ENCODE measurements at places on chromosomes 12 and 14.

- DNase-seq: no peak
Observed at GRCh38 chr14:57326253-57326652, 57.5 kb downstream of the AP5M1 start.

DNA sequence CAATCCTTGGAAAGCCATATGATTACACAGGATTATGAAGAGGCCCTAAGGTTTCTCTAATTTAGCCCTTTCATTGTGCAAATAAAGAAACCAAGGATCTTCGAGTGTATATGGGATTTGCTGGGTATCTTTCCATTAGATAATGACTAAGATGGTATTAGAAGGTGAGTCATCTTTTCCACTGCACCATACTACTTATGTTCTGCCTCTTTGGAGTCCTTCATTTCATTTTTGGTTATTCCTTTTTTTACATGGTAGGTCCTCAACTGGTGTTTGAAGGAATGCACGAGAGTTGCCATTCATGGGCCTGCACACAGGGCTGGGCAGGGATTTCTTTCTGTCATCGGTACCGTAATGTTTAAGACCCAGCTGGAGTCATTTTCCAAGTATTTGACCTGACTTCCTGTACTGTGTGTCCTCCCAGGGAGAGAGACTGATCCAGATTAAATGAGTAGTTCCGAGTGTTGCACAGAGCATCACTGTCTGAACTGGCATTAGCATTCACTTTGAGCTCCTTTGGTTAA lies 85.7 kb downstream of the BORCS5 start:
- DNase-seq: peak; percentile 55

DNA sequence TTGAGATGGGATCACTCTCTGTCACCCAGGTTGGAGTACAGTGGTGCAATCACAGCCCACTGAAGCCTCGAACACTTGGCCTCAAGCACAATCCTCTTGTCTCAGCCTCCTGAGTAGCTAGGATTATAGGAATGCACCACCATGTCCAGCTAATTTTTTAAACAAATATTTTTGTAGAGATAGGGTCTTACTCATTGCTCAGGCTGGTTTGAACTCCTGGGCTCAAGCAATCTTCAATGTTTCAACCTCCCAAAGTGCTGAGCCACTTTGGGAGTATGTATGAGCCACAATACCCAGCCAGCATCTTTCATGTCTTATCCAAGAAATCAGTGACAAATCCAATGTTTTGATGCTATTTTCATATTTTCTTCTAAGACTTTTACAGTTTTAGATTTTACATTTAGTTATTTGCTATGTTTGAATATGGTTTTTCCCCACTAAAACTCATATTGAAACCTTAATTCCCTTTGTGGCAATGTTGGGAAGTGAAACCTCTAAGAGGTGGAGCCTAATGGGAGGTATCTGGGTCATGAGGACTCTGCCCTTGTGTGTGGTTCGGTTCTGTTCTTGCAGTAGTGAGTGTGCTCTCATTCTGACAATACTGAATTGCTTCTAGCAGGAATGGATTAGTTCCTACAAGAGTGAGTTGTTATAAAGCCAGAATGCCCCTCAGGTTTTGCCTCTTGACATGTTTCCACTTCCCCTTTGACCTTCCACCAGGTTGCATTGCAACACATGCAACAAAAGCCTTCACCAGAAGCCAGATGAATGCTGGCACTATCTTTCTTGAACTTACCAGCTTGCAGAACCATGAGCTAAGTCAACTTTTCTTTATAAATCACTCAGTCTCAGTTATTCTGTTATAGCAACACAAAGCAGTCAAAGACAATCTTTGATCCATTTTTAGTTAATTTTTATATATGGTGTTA lies 80.8 kb upstream of the AMIGO2 start:
- no peak for DNase-seq

- no peak for DNase-seq
Observed at GRCh38 chr12:119423285-119423684, 88.8 kb downstream of the CCDC60 start.

DNA sequence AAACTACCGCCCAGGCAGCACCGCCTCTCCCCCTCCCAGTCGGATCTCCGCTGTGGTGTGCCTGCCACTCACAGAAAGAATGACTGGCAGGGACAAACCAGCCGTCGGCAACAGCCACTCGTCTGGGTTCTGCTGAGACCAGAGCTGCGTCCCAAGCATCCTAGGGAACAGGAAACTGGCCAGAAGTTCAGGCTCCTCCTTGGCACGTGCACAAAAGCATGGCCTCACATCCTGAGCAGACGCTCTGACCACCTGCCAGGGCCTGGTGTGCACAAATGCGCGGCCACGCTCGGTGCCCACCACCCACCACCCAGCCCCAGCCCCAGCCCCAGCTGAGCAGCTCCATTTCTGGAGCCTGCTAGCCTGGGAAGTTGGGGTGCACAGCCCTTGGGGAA lies 214.8 kb downstream of the DPF3 start:
- DNase-seq: no peak

GRCh38 chr14:33642691-33643244 lies 308.1 kb downstream of the EGLN3 start:
- no peak for DNase-seq

DNA sequence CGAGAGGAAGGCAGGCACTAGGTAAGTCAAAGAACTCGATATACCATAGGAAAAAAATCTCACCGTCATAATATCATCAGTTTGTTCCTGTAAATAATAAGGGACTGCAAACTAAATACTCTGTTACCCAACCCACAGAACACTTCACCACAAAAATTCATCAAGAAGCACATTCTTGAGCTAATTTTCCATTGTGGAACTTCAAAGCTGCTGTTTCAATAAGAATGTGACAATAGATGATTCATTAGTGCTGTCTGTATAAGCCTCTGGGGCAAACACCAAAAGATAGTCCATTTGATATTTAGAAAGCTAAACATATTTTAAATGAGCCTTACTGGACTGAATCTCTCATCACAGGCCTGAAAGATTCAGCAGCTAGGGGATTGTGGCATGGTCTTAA lies 219.4 kb downstream of the KSR2 start:
- no peak for DNase-seq

DNA sequence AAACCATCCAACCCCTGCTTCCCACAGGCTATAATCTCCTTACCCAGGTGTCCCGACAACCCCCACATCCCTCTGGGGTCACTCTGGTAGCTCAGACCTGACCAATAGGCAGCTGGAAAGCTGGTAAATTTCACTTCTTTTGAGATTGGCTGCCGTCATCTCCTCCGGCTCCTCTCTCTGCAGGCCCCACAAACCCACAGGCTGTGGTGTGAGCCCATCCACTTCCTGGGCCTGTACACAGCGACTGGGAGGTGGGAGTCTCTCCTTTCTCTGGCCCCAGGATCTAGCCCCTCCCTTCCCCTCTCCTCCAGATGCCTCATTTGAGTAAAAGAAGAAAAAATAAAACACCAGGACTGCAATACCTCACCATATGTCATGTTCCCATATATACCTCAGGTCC lies 709 bp downstream of the INHBC start:
- DNase-seq: no peak

Data from natural killer cell (primary cell).